ENCODE measurements at places on chromosomes 11 and 22.

- DNase-seq, result no peak
These were observed 154.2 kb downstream of the LARGE1 start for GRCh38 chr22:33766091-33766490.

DNA sequence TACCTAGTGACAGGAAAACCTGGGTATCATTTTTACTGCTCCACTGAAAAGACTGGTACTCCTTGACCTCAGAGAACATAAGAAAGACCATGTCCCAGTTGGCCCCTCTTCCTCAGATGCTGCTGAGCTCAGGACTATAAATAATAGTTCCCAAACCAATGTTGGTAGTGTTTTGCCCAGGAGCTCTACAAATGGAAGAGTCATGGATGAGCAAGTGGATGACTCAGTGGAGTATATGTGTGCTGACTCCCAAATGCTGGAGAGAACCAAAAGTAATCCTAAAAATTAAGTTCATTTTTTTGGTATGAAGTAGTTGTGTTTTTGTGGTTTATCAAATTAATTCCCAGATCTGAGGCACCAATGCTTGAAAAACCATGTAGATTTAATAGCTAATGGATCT is 482.0 kb downstream of the KCNA4 start:
- DNase-seq, result no peak

GRCh38 chr22:39177791-39178190 is 25.3 kb upstream of the CBX7 start:
- no peak for DNase-seq

DNA sequence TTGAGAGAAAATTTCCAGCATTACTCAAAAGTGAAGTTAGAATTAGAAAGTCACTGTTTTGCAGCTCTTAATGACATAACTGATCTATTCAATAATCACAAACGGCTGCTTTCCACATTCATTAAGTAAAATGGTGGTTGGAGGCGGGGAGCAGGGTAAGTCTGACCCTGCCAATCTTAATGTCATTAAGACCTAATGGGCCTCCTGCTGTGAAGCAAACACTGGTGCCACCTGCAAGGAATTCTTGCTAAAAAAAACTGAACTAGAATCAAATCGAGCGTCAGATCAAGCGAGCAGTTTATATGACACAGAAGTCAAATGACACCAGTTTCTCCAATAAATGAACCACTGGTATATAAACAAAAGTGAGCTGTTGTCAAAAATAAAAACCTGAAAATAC is 351.5 kb downstream of the BRD1 start:
- no peak for DNase-seq

- no peak for DNase-seq
These were observed 27.1 kb upstream of the GAL start for GRCh38 chr11:68657021-68657780.

DNA sequence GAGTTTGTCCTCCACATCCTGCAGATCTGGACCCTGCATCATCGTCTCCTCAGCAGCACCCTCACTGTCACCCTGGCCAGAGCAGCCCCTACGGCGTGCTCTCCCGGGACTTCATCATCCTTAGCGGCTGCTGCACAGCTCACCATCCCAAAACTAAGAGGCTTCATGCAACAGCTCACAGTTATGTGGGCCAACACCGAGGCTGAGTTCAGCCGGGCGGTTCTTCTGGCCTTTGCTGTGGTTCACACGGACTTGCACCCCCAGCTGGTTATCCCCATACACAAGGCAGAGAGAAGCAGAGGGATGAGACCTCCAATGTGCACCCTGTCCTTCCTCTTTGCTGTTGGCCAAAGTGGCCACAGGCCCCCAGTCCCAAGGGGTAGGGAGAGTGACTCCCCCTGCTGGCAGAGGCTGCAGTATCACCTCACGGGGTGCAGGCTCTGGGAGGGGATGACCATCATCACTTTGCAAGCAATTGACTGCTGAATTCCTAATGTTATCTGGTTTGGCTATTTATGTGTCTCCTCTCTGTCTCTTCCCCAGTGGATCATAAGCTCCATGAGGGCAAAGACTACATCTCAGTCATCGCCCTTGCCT is 276.8 kb downstream of the BRD1 start:
- DNase-seq, result no peak

DNA sequence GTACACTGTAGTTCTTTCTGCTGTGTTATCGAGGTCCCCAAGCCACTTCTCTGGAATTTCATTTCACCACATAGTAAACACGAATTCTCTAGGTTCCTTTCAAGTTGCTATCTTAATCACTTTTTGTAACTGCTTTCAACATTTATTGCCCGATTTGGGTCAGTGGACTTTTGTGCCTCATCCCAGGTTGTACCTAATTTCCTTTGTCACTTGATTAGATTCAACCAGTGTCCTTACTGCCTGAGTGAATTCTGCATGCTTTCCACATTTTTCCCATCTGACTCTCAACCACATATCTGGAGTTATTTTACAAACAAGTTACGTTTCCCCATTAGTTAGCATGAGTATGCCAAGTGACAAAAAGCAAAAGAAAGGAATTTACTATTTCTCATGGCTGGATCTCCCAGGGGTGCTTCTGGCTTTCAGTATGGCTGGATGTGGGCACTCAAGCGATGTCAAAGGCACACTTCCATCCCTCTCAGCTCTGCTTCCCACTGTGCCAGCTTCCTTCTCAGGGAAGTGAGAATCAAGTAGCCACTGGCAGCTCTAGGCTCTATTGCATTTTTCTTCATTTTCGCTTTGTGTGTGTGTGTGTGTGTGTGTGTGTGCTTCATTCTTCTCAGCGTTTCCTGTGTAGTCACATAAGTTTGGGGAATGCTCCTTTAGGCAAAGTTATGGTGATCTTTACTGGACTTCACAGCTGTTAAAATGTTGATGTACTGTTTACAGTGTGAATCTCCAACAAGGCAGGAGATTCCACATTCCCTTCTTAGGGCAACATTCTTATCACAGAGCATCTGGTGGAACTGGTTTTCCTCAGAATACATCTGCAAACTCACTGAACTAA is 128.9 kb downstream of the DBX1 start:
- no peak for DNase-seq

GRCh38 chr11:114188851-114189570 is 107.2 kb upstream of the NNMT start:
- no peak for DNase-seq

- no peak for DNase-seq
These were observed 24.0 kb upstream of the MPPED1 start for GRCh38 chr22:43387815-43388214.

- DNase-seq, result no peak
These were observed 192.6 kb downstream of the HIPK3 start for GRCh38 chr11:33449798-33450197.

DNA sequence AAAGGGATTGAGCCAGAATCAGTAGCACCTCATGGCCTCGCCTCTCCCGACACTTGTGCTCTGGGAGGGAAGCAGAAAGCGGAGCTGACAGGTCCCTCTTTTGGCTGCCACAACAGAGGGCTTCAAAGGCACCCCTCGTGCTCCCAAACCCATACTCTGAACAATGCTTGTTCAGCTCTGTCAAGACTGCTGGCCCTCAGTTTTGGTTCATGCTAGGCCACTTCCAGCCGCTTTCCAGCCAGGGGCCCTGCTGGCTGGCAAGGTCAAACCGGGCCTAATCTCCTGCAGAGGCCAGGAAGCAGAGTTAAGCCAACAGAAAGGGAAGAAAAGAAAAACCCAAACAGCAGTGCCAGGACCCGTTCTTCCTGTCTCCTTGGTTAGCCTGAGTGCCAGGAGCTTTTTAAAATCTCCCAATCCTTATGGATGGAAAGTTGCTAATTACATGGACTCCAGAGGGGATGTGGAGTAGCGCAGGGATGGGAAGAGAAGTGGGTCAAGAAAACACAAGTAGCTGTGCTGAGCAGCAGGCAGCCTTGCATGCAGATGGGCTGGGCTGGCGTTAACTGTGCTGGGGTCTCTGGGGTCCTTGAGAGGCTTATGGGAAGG is 150.6 kb downstream of the GRIK4 start:
- DNase-seq, result no peak

DNA sequence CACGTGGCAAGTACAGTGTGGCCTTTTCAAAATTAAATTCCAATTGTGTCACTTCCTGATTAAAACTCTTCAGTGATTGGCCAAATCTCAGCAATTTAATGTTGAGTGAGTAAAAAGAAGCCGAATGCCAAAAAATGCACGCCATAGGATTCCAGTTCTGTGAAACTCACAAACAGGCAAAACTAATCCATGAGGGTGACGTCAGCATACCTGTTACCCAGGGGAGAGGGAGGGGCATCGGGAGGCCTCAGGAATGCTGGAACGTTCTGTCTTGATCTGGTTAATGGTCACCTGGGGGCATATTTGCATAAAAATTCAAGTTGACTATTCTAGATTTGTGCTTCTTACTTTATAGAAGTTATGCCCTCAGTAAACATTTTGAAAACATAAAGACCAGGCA is 39.9 kb upstream of the RAB1B start:
- DNase-seq, result no peak

DNA sequence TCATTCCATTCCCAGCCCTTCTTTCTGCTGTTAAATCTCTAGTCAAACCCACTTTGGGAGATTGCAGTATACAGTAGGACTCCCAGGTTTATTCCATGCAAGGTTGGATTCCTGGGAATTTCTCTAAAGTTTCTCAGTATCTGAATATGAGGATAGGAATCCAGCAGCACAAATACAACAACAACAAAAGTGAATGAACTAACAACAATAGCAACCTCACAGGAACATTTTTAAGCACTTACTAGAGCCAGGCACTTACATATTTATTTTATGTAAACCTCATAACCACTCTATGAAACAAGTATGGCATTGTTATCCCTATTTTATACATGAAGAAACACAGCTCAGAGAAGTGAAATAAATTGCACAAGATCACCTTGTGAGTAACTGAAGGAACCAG is 1.9 kb downstream of the MMP7 start:
- no peak for DNase-seq

DNA sequence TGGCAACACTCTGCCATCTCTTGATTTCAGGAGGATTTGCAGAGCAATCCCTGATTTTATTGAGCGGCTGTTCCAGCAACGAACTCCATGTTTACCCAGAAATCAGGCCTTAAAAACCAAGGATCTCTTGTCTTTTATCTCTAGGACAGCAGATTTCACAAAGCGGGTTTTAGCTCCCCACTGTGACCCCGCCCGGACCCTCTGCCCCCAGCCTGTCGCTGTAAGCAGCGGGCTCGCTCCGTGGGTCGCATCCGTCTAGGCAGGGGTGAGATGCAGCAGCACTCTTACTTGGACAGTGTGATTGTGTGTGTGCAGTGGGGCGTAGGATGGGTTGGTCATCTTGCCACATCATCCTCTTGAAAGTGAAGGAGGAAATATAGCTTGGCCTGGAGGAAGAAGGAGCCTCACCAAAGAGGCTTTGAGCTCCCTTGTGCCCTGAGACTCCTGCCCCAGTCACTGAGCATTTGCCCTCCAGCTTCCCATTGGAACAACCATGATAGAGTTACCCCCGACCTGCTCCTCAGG is 189.2 kb upstream of the TBCEL start:
- DNase-seq, result no peak

DNA sequence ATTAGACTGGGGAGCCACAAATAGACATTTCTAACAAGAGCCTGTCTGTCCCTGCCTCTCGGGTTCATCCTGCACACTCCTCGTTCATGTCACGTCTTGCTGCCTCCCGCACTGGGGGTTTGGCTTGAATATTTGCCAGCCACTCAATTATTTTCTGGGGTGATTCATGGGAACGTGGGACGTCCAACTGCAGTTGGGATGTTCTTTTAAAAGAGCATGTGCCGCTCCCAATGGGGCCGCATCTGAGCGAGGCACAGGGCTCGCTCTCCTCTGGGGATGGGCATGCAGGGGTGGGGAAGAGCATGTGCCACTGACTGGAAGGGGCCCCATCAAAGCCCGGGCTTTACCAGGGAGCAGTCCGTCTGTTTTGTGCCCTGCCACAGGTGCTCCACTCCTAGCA is 43.4 kb downstream of the PARVG start:
- no peak for DNase-seq

GRCh38 chr11:57377107-57377506 is 3.8 kb downstream of the PRG3 start:
- no peak for DNase-seq

DNA sequence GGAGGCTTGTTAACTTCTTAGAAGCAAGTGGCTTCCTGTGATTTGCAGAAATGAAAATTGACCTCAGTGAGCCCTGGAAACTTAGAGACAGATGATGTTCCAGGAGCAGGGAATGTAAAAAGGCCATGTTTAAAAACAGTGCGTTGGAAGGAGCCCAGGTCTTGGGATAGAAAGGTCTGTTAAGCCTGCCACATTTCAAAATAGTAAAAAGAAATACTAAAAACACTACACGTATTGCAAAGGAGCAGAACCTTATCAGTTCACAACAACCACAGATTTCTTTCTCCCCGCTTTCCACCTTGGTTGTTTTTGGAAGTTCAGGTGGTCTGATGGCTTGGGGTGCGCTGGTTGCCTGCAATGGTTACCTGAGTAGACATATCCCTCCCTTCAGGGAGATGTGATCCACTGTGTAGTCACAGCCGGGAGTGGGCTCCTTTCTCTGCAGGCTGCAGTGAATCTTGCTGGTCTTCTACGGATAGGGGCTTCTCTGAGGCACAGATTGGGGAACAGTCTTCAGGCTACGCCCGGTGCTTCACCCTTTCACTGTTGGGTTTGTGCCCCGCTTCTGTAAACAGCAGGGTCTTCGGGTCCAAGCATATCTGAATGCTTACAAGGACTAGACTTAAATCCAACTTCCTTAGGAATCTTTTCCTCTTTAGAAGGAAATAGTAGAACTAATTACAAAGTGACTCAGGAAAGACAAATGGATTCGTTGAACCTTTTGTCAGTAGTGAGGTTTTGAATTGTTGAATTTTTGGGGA is 1.9 kb downstream of the TEAD1 start:
- DNase-seq, result no peak

- no peak for DNase-seq
These were observed 87.7 kb downstream of the CDKN1C start for GRCh38 chr11:2797741-2798361.

- no peak for DNase-seq
These were observed 8.6 kb upstream of the PDE2A start for GRCh38 chr11:72682858-72683243.

- DNase-seq, result no peak
These were observed 789 bp upstream of the NCF4 start for GRCh38 chr22:36860017-36860416.

DNA sequence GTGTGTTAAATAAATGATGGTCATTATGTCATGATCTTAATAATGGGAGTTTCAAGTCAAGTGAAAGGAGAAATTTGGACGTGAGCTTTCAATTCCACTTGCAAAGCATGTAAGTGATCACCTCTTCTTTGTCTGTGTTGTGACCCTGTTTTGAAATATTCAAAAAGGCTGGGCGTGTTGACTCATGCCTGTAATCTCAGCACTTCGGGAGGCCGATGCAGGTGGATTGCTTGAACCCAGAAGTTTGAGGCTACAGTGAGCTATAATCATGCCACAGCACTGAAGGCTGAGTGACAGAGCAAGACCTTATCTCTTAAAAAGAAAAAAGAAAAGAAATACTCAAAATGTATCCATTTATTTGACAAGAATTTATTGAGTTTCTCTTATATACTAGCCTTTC is 32.9 kb upstream of the EED start:
- DNase-seq, result no peak

GRCh38 chr11:2399488-2400068 is 972 bp upstream of the TSSC4 start:
- no peak for DNase-seq

GRCh38 chr11:15159085-15159484 is 44.4 kb downstream of the INSC start:
- DNase-seq, result no peak

Data from cortex of kidney (tissue), 1 donor.